ENCODE measurements at places on chromosomes 3 and 15.

DNA sequence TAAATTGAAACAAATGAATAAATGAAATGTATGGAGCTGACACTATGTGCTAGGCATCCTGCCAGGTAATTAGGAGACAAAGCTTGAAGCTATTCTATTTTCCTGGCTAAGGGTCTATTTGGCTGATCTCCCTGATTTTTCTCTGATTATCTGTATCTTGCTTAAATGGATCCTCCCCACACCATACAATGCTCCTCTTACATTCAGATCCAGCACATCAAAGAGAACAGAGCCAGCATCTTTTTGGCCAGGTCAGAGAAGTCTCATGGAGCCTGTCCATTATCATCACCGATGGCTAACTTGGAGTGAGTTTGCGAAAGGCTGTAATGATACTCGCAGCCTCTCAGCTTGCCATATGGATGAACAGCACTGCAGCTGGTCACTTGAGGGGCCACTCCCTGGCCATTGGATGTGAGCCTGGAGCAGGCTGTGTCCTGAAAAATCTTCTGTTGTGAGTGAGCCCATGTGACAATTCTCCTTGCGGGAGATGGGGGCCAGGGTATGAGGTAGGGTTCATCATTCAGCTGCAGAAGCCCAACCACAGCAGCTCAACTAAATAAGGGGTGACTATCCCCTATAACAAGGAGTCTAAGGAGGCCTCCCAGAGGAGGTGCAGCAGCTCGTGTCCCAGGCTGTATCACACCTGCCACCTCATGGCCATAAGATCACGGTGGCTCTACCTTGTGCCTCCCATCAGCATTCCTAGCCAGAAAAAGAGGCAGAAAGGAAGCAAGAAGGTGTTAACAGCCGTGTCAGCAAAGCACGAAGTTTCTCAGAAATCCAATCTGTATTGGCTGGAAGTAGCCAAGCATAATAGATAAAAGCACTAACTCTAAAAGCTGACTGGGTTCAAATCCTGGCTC is 69.3 kb upstream of the ST8SIA2 start:
- ATAC-seq: no peak

- peak; percentile 30 for ATAC-seq
Observed at GRCh38 chr3:16311960-16312451, 47.0 kb downstream of the OXNAD1 start.

DNA sequence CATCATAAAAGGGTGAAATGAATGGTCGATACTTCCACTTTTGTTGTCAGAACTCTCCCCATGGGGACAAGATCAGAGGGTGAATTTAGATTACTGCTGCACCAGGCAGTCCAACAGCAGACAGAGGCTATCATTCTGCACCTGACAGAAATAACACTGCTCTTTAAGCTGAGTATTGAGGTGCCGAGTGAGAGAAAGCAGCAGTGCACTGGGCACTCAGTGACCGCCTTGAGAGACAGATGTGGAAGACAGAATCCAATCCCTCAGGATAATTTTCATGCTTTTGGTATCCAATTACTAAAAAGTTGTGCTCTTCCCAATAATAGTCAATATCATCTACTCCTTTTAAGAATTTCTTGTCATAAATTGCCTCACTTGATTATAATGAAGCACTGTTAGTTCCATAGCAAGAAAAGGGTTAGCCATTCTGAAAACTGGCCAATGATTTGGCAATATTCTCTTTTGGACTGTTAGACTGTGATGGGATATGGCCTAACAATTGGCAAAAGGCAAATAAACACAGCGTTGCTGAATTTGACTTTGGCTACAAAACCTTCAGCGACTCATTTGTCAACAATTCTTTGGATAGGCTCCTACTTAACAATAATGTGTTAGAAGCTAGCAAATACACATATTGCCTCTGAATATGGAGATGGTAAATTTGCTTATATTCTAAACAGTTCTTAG is 5.5 kb downstream of the FGF7 start:
- ATAC-seq: no peak

DNA sequence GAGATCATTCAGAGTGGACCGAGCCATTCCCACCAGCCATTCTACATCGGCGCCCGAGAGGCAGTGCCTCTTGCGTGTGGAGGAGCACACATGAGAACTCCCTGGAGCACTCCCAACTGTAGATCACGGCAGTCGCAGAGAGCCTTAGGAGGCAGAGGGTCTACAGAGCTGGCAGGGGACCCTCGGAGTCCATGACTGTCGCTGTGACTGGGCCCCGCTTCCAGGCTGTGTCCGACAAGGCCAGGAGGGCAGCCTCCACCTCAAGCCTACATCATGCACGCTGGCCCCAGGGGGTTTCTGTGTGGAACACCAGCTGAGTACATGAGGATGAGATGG is 159.0 kb downstream of the CHSY1 start:
- no peak for ATAC-seq

GRCh38 chr3:14869917-14870782 is 51.4 kb downstream of the FGD5 start:
- ATAC-seq: no peak

- ATAC-seq: no peak
Observed at GRCh38 chr15:62878070-62878469, 164.5 kb upstream of the TPM1 start.

GRCh38 chr3:53324105-53324504 is 23.2 kb downstream of the DCP1A start:
- ATAC-seq: no peak

GRCh38 chr3:124091716-124092115 is 99.8 kb upstream of the ROPN1 start:
- ATAC-seq: no peak

- ATAC-seq: no peak
Observed at GRCh38 chr3:71208211-71209095, 375.1 kb downstream of the FOXP1 start.

DNA sequence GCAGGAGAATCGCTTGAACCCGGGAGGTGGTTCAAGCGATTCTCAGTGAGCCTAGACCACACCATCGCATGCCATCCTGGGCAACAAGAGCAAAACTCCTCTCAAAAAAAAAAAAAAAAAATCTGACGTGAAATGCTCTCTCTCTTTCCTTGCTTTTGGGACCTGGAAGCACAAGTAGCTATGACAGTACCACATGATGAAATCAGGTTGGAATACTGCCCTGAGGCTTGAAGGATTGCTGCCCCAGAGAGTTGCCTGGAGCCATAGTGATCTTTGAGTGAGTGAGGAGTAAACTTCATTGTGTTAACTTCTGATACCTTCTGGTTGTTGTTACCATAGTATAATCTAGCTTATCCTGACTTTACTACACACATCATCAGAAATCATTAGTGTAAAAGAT is 23.3 kb downstream of the AKAP13 start:
- no peak for ATAC-seq

DNA sequence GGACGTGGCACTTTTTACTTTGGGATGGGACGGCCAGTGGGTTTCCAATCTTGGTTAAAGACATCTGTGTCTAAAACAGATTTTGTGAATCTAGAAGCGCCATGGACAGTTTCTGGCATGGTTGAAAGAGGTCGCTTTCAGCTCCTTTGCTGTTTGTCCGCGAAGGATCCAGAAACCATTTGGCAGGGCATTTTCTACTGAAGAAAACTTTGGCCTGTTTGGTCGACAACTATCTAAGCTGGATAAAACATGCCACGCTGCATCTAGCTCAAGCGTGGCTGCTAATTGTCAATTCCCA is 730 bp upstream of the RORA start:
- ATAC-seq: no peak

- no peak for ATAC-seq
Observed at GRCh38 chr15:70234256-70234905, 136.7 kb upstream of the TLE3 start.

- no peak for ATAC-seq
Observed at GRCh38 chr15:60076045-60076444, 71.9 kb downstream of the FOXB1 start.

DNA sequence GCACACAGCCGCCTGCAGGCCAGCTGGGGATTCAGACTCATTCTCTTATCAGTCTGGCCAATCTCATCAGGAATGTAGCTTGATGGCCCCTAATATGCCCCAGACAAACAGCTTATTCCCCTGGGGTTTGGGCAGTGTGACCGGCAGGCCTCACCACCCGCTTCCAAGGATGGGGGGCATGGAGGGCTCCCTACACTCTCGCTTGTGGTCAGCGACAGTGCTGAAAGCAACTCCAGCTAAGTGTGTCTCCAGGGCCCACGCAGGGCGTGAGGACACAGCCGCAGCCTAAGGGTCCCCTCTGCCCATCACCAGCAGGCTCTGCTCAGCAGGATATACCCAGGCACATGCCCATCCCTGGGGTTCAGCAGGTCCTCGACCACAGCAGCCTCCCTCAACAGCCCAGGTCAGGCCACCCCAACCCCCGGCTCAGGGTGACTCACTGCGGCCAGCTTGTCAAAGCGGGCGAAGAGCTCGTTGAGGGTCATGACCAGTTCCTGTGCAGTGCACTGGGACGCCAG is 116.7 kb downstream of the ADCY5 start:
- ATAC-seq: no peak

DNA sequence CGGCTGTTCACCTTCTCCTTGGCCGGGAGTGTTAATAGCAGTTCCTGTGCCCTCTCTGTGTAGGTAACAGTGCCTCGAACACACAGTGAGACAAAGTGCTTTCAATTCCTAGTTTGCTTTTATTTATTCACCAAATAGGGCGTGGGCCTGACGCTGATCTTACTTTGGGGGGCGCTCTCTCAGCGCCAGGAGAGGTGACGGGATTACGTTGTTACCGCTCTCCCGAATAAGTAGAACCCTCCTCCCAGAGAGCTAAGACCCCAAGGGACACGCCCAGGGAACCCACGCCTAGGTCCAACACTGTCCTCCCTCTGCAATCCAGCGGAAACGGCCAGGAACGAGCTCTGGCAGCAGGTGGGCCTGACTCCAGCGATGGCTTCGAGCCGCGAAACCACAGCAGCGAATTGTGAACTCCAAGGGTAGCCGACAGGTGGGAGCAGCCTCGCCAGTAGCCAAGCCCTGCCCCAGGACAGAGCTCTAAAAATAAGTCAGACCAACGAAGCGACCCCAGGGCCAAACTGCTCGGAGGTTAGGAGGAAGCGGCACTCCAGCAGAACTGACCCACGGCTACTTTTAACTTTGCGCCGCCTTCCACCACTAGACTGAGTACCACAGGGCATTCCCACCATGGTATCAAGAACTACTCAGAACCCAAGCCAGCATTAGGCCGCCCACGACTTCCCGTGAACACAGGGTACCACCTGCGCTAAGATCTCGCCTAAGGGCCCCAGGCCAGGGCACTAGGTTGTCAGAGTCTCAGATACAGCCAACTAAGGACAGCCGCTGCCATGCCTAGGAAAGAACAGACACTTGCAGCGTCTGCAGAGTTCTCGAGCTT is 1.6 kb upstream of the SIN3A start:
- peak; percentile 2 for ATAC-seq

DNA sequence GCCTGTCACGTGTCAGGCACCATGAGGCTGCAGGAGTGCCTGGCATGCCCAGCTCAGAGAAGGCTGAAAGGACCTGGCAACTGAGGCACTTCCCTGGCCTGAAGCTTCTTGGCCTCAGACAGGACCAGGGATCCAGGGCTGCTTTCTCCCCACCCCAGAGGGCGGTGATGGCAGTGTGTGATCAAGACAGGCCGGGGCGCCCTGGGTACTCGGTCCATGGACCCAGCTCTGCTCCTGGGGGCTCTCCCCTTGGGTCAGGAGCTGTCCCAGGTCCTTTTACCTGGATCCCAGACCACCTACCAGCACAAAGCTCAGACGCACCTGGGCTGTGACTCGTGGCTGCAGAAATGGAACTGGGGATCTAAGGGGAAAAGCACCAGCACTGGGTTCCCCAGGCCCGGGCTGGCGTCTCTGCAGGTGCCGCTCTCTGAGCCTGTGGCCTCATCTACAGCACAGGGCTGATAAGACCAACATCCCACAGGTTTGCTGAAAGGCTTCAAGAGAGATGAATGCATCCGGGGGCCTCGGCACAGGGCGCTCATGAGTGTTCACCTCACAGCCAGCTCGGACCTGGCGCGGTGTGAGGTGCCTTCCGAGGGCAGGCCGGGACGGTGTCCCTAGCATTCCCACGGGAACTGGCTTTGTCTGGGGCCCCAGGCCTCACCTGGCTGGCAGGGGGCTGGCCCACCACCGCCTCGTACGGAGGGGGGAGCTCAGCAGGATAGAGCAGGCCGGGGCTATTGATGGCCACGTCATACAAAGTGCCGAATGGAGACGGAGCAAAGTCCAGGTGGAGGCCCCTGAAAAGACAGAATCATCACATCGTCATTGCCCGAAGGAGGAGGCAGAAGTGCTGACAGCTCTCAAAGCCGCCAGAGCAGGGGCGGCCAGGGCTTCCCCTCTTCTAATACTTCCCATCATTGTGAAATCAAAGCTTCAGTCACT is 133.6 kb downstream of the NSMCE3 start:
- ATAC-seq: no peak

- no peak for ATAC-seq
Observed at GRCh38 chr3:36649125-36649524, 115.2 kb downstream of the DCLK3 start.

- ATAC-seq: no peak
Observed at GRCh38 chr3:140863580-140864009, 78.0 kb upstream of the SLC25A36 start.

GRCh38 chr3:130374908-130375307 is 29.4 kb downstream of the COL6A5 start:
- no peak for ATAC-seq

DNA sequence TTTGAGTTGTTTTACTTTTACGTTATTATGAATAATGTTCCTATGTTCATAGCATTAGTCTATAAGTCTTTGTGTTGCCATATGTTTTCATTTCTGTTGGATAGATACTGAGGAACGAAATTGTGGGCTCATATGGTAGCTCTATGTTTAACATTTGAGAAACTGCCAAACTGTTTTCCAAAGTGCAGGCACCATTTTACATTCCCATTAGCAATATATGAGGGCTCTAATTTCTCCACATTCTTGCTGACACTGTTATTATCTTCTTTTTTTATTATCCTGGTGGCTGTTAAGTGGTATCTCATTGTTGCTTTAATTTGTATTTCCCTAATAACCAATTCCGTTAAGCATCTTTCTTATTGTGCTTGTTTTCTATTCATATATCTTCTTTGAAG is 1.8 kb upstream of the PIK3R4 start:
- ATAC-seq: no peak

DNA sequence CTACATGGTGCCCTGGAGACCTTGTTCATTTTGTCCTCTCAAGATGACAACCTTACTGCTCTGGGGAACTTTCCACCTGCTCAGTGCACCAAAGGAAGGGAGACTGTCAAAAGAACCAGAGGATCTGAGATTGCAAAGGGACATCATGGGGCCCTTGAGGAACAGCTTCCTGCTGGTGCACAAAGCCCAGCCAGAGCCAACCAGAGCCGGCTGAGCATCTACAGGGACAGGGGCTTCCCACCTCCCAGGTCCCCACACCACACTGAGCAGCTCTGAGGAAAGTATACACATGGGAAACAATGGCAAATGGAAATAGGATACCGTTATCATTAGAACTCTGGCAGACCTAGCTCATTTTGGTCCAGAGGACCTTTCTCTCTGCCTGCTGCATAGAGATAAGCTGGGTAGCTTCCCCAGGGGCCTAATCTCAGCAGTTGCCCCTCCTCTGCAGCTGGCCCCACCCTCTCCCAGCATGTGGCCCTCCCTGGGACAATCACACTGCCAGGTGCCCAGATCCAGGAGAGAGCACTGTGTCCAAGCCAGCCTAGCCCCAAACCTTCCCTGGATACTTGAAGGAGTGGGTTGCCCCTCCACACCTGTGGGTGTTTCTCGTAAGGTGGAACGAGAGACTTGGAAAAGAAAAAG is 123.4 kb upstream of the PRR20G start:
- no peak for ATAC-seq
